ENCODE measurements at places on chromosomes 1 and 21. TPM values are rescaled to one million over a fixed set of nuclear protein-coding genes. Genes with fewer than 3 reads are reported as not detected.

The SMCP gene
- total RNA-seq: not detected

The NES gene
- total RNA-seq: 0.51 TPM

The SYT11 gene
- total RNA-seq: 7.4 TPM

The APP gene
- 162 TPM for total RNA-seq

The NOS1AP gene
- total RNA-seq: not detected

The NDC1 gene
- 89.1 TPM for total RNA-seq

The MMP23B gene
- total RNA-seq: 0.17 TPM

DNA sequence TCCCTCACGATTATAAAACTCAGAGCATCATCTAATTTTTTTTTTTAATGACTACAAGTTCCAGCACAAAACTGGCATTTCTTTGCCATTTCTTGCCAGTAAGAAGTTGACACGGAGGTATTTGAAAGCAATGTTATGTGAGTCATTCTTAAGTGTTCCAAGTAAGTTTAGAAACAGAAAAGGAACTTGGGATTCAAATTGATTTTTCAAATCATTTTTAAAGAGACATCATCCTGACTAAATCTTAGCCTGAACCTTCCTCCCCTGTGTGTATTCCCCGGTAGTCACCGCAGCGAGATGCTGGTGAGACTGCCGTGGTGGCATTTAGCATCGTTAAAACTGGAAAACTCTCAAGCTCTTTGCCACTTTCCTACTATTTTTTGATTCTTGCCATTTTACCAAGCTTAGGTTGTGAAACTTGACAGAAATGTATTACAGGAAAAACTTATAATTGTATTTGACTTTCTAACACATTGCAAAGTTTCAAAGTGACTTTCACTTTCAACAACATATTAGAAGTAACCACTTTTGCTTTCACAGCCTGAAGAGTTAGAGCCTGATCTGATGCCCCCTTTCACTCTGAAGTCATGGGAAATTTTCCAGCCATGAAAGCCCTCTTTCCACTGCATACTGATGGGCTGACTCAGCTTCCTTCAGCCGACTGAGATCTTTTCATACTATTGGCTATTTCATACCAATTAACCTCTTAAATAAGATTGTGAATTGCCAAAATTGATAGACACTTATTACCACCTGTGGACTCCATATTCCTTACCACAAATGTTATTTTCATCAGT lies 61.4 kb downstream of the OLFML2B start:
- DNase-seq: peak; percentile 91

- DNase-seq: no peak
Measured at GRCh38 chr1:4210043-4210442, 310.0 kb upstream of the C1orf174 start.

DNA sequence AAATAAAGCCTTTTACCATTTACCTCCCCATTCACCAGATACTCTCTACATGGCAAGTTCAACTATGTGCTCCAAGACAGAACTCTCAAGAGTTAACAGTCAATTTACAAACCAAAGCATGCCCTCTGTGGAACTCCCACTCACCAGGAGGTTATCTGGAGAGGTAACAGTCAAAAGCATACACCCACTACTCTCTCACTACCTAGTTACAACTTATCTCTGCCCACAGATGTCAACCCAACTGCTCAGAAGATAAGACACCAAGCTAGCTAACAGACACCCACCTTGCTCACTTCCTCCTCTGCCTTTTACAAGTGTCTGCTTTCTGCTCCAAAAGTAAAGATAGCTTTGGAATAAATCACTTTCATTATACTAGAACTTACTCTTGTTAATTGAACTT lies 131.0 kb downstream of the TRIM33 start:
- DNase-seq: no peak

GRCh38 chr21:32197896-32198295 lies 81.0 kb downstream of the MIS18A start:
- DNase-seq: no peak

GRCh38 chr1:109047339-109047738 lies 5.4 kb upstream of the WDR47 start:
- DNase-seq: no peak

DNA sequence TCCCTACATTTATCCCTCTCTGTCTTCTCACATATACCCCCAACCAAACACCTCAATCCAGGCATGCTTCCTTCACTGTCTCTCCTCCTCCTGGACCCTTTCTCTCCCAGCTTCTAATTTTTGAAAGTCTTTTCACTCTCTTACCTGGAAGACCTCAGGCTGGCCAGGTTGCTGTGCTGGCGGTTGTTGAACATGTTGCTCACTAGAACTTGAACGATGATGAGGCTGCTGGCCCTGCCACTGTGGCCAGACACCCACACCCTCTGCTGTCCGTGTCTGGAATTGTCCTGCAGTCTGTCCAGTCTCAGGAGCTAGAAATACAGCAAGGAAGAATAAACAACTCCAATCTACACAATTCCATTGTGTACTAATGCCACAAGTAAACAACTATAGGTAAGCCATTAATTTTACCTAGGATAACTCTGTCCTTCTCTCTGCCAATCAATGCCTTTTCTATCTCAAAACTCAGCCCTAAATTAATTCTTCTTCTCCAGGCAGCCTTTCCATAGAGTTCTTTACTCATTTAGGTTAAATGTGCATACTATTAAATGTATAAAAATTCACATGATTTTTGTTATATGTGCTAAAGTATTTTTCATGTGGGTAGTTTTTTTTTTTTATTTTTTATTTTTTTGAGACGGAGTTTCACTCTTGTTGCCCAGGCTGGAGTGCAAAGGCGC lies 5.1 kb upstream of the CTSK start:
- DNase-seq: peak; percentile 58

DNA sequence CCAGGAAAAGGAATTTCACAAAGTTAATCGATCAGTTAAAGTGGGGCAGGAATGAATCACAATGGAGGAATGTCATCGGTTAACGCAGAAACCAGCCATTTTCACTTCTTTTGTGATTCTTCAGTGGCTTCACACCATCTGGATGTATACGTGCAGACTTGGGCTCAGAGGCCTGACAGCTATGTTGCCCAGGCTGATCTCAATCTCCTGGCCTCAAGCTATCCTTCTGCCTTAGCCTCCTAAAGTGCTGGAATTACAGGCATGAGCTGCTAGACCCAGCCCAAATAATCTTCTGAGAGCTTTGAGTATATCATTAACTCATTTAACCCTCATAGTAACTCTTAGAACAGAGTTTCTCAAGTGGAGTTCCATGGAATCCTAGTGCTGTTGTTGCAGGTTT lies 126.5 kb upstream of the VANGL1 start:
- DNase-seq: no peak

DNA sequence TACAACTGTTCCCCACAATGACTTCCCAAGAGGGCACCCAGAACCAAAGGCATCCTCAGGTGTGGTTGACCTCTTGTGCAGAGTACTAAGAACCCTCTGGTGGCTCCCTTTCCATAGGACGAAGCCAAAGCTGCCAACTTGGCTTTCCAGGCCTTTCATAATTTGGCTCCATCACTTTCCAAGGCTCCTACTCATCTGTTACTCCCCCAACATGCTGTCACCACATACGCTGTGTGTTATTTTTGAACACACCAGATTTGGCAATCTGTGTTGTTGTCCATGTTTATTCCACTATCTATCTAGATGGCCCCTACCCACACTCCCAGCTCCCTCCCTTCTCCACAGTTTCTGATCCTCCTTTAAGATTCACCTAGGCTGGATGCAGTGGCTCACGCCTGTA lies 10.2 kb upstream of the NKAIN1 start:
- DNase-seq: no peak

GRCh38 chr21:45640001-45640887 lies 3.3 kb upstream of the PCBP3 start:
- DNase-seq: no peak

DNA sequence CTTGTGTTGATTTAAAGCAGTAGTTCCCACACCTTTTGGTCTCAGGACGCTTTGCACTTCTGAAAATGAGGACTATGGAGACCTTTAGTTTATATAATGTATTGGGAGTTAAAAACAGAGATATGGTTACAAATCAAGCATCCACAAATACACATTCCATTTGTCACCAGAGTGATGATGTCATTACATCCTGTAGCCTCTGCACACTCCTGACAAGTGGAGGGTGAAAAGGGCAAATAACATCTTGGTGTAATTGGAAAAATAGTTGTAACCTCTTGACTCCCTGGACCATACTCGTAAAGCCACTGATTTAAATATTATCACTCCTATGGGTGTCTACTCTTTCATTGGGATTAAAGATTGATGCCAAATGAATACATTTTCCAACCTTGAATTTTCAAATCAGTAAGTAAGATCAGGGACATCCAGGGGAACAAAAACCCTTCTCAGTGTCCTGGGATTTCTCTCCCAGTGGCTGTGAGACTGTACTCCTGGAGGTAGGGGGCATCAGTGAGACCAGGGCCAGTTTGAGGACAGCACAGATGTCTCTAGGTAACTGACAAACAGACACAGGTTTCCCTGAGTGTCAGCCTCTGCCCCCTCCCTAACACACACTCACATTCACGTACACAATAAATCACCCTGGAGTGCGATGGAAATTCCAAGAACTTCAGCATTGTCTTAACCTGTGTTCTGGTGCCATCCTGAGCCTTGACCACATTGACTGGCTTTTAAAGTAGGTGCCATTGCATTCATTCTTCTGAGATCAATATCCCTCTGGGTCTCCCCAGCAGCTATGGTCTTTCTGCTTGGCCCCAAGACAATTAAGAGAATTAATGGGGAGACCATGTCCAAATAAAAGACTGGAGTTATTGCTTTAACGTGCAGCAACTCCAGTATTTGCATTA lies 63.0 kb downstream of the NR5A2 start:
- peak; percentile 16 for DNase-seq

DNA sequence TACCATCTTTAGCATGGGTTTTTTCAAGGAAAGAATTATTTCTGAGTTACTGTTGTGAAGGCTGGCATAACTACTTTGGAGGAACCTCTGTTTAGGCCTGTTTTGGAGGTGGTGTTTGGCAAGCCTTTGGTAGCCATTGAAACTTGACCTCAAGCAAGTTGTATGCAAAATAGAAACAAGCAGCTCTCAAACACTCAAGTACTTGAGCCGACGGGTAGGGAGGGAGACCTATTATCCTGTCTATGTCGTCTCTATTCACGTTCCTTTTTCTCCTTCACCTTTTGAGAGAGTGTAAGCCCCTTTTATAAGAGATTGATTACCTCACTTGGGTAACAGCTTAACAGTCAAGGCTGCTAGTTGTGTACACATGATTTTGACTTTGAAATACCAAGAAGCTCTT lies 878.3 kb upstream of the CXADR start:
- no peak for DNase-seq

GRCh38 chr1:166902279-166902678 lies 26.2 kb upstream of the TADA1 start:
- DNase-seq: peak; percentile 53

GRCh38 chr1:44347280-44347679 lies 7.8 kb downstream of the ERI3 start:
- no peak for DNase-seq

DNA sequence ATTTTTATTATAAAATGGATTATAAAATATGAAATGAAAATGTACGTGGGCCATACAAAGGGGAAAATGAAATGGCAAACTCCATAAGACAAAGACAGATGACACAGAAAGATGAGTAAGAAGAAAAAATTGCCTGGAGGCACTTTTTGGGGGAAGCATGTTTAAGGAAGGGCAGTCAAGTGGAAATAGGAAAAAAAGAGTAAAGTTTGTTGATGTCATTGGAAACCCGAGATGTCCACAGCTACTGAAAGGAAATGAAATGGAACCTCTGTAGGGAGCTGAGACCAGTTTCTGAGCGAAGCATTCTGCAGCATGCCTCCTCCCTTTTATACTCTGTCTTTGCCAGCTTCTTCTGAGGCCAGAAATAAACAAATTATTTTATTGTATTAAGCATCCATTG lies 203.4 kb upstream of the UBE2U start:
- peak; percentile 82 for DNase-seq

- no peak for DNase-seq
Measured at GRCh38 chr21:33162436-33162951, 67.2 kb upstream of the IFNAR2 start.

GRCh38 chr1:67801903-67802302 lies 31.4 kb downstream of the GNG12 start:
- peak; percentile 12 for DNase-seq

DNA sequence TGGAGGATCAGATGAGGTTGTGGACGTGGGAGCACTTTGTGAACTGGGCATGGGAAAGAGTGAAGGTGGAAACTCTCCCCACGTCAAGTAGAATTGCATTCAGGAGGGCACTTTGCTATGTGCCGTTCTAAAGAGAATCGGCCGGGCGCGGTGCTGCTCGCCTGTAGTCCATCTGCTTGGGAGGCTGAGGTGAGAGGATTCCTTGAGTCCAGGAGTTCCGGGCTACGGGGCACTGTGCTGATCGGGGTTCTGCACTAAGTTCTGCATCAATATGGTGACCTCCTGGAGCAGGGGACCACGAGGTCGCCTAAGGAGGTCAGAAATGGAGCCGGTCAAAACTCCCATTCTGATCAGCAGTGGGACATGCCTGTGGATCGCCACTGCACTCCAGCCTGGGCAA lies 141.9 kb downstream of the PEX14 start:
- DNase-seq: no peak

DNA sequence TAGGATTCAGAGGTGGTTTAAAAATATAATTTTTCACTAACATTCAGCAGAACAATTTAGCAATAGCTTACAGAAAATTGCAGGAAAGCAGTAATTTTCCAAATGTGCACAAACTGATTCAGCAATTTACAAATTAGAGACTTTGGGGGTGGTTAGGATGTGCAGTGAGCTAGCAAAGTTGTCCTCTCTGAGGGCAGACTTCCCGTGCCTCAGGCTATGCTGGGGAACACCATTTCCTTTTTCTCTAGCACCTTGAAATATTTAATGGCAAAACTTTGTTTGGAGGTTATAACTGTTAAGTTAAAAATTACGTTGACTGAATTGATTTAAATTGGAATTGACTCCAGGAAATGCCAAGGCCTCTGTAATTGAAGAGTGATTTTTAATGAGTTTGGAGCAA lies 258.9 kb downstream of the PTBP2 start:
- no peak for DNase-seq

GRCh38 chr1:247459507-247459906 lies 1.6 kb upstream of the OR2B11 start:
- no peak for DNase-seq

DNA sequence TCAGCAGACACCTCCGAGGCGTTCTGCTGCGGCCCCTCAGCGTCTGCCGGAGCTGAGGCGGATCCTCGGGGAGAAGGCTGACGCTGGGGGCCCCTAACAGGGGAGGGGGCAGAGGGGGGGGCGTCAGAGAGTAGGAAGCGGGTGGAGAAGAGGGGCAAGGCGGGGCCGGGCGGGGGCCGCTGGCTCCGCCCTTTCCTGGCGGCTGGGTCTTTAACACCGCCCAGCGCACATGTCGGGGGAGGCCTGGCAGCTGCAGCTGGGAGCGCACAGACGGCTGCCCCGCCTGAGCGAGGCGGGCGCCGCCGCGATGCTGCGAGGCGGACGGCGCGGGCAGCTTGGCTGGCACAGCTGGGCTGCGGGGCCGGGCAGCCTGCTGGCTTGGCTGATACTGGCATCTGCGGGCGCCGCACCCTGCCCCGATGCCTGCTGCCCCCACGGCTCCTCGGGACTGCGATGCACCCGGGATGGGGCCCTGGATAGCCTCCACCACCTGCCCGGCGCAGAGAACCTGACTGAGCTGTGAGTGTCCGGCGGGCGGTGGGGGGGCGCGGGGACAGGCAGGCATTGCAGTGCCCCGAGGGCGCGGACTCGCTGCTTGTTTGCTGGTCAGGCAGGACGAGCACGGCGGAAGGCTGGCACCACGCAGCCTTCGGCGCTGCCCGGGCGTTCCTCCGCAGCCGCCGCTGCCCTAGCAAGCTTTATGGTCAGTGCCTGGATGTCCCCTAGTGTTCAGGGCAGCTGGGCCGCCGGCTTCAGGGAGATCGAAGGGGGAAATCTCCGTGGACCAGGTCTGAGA lies at the start of gene NTRK1:
NTRK1 (plus strand) TSS at position 238 of the 796 bp plus-strand sequence; CDS start at position 308, 70 bp downstream.
- peak; percentile 62 for DNase-seq

- peak; percentile 65 for DNase-seq
Measured at GRCh38 chr1:241639623-241640148, 483 bp downstream of the CHML start.
